ENCODE measurements at places on chromosomes 12 and 14.
A peak's percentile ranks its signal among the peaks of the same experiment; 100 is the strongest.

- DNase-seq, result no peak
These were observed 2.2 kb downstream of the PDZRN4 start for GRCh38 chr12:41190338-41190737.

DNA sequence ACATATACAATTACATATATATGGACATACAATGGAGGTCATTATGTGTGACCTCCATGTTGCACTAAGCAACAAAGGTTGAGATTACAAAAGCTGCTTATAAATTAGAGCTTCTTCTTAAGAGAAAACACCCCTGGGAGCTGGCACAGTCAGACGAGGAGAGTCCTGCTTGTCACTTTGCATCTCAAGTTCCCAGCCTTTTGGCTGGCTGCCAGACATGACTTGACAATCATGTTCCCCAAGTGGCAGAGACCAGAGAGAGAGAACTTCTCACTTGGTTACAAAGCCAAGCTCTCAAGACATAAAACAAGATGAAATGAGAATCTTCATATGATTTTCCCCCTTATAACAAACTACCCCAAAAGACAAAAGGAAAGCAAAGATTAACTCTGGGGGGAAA, 8.5 kb upstream of the SYNJ2BP start:
- no peak for DNase-seq

DNA sequence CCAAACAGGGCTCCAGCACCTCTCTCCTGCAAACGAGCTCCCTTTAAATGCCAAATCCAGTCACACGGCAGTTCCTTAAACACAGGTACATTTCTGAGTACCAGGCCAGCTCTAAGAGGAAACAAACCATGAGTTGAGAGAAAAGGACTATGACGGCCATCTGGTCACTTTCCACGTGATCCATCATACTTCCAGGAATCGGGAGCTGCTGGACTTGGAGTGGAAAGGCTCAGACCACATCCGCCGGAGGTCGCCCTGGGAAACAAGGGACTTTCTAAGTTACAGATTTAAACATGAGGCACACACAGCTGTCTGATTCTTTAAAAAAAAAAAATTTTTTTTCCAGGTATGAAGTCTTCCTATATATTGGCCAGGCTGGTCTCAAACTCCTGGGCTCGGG, 39.2 kb downstream of the ACADS start:
- no peak for DNase-seq

GRCh38 chr14:88422919-88423650, 37.6 kb downstream of the SPATA7 start:
- DNase-seq, result no peak

- DNase-seq, result no peak
These were observed 69.5 kb downstream of the SLC15A4 start for GRCh38 chr12:128754275-128754674.

DNA sequence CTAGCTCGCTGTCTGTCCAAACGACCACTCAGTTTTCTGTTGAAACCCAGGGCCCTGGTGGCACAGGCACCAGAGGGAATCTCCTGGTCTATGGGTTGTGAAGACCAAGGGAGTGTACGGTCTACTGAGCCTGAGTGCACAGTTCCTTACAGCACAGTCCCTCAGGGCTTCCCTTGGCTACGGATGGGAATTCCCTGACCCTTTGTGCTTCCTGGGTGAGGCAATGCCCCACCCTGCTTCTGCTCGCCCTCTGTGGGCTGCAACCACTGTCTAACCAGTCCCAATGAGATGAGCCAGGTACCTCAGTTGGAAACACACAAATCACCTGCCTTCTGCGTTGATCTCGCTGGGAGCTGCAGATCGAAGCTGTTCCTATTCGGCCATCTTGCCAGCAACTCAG, 22.6 kb downstream of the GPHN start:
- DNase-seq, result no peak

DNA sequence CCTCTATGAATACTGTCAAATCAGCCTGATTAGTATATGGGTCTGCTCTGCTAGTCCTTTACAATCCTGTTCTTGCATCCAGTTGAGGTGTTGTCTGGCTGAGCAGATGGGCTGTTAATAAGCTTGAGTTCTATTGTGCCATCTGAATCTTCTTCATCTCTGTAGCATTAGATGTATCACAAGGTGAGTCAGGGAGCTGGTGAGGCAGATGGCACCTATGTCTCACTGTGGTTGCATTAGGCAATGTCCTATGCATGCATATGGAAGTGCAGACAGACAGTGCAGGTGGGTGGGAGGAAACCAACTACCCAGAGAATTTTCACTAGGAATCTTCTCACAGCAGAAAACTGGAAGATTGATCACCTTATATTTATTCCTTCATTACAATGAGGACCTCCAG, 165.7 kb upstream of the STXBP6 start:
- no peak for DNase-seq

DNA sequence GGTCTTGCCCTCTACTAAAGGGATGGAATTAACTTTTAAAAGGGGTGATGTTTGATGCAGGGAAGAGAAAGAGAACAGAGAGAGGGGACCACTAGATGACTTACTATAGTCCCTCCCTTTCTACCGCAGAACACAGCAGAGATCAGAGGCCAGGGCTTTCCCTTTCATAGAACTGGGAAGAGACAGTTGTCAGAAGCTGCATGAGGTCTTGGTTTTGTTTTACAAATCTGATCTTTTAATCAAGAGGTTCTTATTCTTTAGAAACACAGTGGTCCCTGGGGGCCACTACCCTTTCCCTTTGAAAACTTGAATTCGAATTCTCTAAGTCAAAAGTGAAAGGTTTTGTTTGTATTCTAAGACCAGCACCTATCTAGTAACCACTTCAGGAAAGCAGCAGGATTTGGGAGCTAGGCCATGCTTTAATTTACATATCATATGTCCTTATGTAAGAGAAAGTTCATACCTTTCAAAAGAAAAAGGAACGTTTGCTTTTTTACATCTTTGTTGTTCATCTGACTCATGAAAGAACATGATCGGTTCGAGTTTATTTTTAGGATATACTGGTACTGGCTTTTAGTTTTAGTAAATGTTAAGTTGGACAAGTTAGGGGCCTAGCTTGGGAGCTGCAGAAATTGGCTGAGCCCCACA, 6.3 kb downstream of the FBXL14 start:
- no peak for DNase-seq

DNA sequence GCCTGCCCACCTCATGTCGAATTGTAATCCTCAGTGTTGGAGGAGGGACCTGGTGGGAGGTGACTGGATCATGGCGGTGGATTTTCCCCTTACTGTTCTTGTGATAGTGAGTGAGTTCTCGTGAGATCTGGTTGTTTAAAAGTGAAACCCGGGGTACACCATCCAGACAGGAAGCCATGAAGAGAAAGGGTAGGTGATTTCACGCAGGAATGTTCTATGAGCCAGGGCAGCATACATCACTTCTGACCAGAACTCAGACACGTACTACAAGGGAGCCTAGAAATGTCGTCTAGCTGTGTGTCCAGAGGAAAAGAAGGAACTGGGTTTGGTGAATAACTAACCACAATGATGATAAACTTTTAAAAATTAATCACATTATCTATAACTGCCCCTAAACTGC, 80.6 kb downstream of the ANO4 start:
- no peak for DNase-seq

- no peak for DNase-seq
These were observed 503.5 kb downstream of the LRFN5 start for GRCh38 chr14:42110167-42110566.

DNA sequence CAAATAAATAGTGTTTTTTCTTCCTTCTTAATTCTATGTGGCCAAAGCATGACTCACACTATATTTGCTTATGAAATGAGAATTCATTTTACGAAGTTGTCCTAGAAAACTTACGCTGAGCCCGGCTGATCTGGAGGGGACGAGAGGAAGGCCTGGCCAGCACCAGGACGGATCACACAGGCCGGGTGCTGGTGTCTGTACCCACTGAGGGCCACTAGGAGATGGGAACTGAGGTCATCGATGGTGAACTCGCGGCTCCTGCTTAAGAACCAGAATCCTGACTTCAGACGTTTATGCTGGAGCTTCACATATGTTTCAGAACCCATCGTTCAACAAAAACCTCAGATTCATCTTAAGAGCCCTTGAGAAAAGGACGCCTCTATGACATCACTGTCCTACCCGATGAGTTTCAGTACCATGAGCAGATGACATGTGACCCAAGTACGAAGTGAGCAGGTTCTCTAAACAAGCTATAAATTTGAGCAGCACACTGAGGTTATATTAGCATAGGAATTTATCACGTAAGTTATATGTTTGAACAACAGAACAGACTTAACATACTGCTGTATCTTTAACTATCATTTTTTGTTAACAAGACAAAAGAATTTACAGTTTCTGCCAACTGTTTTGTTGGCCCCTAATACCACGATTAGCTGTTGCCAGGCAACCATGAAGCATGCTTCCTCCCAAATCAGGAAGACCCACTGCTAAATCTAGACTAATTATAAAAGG, 111.9 kb downstream of the FOXN3 start:
- no peak for DNase-seq

- DNase-seq, result no peak
These were observed 127.7 kb upstream of the FOXN3 start for GRCh38 chr14:89544636-89545301.

DNA sequence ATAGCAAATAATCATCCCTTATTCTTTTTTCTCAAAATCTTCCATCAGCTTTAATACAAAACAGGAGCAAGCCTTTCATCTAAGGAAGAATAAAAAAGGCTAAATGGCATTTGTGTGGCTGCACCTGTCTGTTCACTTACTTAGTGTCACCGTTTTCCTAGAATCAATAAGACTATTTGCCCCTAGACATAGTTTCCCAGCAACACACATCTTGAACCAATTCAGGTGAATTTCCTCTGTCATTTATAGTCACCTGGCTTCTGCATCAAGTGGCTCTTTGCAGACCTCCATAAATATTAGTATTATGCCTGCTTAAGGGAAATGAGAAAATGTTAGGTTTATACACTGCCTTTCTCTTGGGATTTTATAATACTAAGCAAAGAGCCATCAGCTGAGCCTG, 17.4 kb upstream of the GCH1 start:
- DNase-seq, result no peak

- no peak for DNase-seq
These were observed 96.2 kb upstream of the CPM start for GRCh38 chr12:69028941-69029729.

DNA sequence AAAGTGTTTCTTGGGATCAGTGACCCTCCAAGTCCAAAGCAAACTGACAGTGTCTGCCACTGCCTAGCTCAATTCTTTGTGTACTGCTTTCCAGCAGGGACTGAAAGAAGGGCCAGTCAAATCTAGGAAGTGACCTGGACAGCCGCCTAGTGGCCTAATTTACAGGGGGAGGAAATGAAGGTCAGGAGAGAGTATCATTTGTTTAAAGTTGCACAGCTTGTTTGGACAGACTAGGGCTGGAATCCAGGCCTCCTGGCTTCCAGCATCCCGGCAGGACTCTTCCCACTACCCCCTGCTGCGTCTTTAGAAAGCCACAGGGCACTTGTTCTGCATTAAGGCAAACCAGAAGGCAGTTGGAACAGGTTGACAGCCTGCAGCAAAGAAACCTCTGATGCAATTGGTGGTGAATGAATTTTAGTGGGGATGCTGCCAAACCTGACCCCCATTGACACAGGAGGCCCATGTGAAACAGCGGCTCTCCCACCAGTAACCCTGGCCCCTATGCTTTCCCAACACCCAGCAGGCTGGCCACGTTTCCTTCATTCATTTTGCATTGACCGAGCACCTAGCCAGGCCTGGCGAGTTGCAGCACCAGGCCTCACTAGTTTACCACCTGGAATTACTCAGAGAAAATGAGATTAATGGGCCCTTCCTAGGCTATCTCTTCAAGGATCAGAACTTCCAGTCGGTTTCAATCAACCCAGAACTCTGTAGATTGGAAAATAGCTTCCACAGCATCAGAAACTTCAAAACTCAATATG, 28.2 kb downstream of the GALNT16 start:
- DNase-seq, result peak; percentile 76

DNA sequence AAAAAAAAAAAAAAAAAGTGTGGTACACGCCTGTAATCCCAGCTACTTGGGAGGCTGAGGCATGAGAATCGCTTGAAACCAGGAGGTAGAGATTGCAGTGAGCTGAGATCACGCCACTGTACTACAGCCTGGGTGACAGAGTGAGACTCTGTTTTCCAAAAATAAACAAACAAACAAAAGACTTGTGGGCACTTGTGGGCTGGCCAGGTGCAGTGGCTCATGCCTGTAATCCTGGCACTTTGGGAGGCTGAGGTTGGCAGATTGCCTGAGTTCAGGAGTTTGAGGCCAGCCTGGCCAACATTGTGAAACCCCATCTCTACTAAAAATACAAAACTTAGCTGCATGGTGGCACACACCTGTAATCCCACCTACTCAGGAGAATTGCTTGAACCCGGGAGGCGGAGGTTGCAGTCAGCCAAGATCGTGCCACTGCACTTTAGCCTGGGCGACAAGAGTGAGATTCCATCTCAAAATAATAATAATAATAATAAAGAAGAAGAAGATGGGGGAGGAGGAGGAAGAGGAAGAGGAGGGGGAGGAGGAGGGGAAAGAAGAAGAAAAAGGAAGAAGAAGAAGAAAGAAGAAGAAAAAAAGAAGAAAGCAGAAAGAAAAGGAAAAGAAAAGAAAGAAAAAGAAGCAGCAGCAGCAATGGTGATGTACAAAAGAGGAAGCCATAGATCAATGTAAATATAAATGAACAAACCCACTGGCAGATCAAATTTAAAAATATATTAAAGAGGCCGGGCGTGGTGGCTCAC, 27.9 kb upstream of the CCNT1 start:
- DNase-seq, result no peak

GRCh38 chr14:98059106-98059505, 1212.9 kb downstream of the BCL11B start:
- DNase-seq, result no peak

- DNase-seq, result no peak
These were observed 40.7 kb downstream of the RMST start for GRCh38 chr12:97503073-97503855.

DNA sequence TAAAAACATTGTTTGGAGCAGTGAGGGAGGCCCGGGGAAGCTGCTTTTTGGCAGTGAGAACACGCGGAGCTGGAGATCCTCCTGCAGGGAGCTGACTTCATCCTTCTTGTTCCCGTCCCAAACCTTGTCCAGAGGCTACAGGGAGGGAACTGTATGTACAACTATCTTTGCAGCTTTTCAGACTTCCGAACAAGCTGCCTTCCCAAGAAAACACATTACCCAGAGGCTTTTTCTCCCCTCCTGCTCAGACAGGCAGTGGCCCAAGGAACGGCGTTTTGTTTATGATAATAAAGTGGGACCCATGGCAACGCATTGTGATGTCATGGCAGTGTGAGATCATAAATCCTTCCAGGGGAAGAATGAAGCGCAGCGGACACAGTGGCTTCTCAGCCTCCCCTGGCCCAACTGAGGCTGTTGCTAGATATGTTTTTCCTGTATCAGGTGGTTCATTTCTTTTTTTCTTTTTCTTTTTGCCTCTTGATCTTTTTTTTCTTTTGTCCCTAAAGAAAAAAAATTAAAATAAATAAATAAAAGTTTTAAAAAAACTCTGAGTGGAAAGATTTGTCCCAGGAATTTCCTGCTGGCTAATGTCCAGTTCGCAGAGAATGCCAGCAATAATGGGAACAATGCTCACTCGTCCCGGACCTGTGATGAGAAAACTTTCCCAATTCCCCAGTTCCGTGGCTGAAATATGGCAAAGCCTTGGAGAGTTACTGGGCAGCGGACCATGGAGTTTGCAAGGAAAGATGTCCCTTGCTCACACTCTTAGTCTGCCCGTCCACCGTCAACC, 103.4 kb upstream of the MAP1LC3B2 start:
- peak; percentile 92 for DNase-seq

- peak; percentile 75 for DNase-seq
These were observed 185.6 kb upstream of the C14orf180 start for GRCh38 chr14:104393898-104394381.

GRCh38 chr12:30706476-30706875, 10.8 kb upstream of the IPO8 start:
- no peak for DNase-seq

- DNase-seq, result no peak
These were observed 35.0 kb upstream of the PPM1A start for GRCh38 chr14:60214003-60214402.

- no peak for DNase-seq
These were observed 117.7 kb downstream of the PRKCH start for GRCh38 chr14:61438860-61439765.
